NCI-H2171 (cell line): ENCODE measurements at places on chromosomes 12 and 14.
A peak's percentile ranks its signal among the peaks of the same experiment; 100 is the strongest.

GRCh38 chr14:23555882-23556699, at the start of gene THTPA:
Gene THTPA (plus strand): TSS chr14:23556271. CDS start chr14:23556758, 487 bp downstream.
- peak; percentile 88 for DNase-seq

- no peak for DNase-seq
Observed at GRCh38 chr12:66881386-66881785, 202.5 kb upstream of the GRIP1 start.

GRCh38 chr14:72715215-72715849, 178.6 kb downstream of the DPF3 start:
- DNase-seq = no peak

DNA sequence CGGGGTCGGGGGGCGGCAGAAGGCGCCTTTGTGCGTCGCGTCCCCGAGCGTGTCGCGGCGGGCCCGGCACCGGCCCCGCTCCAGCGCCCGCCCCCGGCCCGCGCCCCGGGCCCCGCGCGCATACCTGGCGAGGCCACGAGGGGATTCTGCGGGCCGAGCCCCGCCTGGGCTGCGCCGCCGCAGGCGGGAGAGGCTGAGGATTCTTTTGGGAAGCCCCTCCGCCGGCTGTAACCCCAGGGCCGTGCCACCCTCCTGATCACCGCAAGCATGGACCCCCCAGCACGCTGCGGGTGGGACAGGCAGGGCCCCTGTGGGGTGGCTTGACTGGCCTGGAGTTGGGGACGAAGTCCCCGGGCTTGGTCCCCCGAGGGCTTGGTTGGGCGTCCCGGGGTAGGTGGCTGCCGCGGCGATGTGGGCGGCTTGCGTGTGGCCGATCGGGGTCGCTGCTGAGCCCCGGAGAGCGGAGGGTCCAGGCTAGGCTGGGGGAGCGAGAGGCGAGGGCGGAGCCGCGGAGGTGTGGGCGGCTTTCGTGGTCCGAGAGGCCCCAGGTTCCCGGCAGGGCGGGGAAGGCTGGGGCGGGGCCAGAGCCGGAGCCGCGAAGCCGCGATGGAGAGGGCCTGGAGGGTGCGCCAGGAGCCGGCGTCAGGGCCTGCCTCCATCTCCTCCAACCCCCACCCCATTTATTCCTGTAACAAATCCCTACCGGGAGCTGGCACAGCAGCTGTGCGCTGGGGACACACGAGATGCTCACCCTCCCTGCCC, 28.4 kb upstream of the GPR132 start:
- no peak for DNase-seq

DNA sequence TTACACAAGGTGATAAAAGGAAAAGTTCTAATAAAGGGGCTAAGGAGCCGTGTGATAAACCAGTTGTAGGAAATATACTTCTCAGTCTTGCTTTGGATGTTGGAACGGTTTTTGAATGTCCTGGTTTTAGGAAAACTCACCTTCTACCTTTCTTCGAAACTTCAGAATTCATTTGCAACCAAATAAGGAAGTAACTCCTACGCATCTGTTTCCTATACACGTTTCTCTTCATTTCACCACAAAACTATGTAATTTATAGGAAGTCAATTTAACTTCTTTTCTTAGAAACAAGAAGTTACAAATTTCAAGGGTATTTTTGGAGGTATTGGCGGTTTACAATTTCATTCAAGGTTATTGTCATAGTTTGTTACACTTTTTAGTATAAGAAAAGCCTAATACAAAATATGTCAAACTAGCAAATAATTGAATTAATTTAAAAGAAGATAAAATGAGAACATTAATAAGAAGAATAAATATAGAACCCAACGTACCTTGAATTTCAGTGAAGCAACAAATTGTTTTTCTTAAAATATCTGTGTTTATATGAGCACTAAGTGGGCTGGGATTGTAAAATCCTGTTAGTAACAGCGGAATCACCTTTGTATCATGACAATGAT, 33.2 kb upstream of the CD69 start:
- no peak for DNase-seq

- DNase-seq = no peak
Observed at GRCh38 chr12:115574826-115575225, 702.7 kb downstream of the MED13L start.

DNA sequence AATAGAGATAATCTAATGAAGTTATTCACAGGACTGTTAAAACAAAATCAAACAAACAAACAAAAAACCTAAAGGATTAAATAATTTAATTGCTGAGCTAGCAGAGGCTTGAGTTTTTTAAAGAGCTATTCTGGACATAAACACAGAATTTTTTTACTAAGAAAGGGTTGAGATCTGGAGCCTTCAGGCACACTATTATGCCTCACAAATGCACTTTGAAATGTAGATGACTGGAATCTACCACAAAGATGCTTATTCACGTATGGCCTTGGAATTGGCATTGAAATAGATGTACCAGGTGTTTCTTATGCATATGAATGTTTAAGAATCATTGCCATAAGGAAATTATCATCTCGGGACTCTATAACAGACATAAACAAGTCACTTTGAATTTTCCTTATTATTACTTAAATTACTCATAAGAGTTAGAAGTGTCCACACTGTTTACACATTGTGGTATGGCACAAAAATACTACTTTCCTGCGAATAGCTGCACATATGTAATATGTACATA, 21.6 kb downstream of the PUS7L start:
- no peak for DNase-seq

GRCh38 chr12:93569656-93570551, 2.6 kb upstream of the SOCS2 start:
- peak; percentile 83 for DNase-seq

DNA sequence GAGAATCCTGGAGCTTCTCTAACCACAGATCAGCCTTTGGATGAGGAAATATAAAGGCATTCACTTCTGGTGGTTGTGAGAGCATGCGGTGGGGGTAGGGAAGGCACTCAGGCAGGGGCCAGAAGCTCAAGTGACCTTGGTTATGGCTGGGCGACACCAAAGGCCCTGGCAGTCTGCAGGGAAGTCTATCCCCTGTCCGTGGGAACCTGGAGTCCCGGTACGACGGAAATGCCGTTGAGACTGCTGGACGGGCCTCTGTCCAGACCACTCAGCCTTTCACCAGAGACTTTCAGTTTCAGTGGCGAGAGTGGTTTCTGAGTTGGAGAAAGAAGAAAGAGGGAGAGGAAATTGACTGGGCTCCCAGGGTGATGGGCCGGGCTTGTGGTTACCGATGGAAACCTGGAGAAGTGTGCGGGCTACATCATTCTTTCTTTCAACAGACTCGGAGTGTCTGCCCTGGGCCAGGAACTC, 20.9 kb downstream of the ISCA2 start:
- DNase-seq = no peak

DNA sequence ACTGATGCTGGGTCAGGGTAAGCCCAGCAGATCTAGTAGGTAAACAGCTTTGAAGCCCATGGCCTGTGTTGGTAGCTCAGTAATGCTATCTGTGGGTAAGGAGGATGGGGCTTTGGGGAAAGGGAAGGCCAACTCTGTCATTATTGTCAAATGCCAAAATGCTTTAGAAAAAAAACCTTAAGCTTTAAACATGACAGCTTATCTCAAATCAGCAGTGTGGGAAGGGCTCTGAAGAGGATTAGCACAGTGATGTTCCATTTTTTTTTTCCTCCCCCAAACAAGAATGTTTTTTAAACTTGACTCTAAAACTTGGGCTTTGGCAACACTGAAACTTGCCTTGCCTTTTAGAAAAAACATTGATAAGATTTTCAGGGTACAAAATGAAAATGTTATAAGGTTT, 11.7 kb downstream of the DAAM1 start:
- DNase-seq = no peak

DNA sequence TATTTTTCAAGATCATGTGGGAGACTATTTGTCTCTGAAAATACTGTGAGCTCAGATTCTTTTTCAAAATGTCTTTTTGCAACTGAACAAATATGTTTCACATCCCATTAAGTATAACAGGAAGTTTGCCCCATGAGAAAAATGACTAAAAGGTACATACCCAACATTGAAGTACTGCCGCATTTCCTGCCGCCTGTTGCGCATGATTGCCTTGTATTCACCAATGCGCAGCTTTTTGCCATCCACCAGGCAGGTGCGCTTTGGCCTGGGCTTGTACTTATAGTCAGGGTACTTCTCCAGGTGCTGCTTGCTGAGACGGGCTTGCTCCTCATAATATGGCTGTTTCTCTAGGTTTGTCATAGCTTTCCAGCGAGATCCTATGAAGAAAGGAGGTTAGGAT, 413.2 kb downstream of the SOX5 start:
- no peak for DNase-seq

- no peak for DNase-seq
Observed at GRCh38 chr12:80184926-80185325, 85.6 kb downstream of the OTOGL start.

DNA sequence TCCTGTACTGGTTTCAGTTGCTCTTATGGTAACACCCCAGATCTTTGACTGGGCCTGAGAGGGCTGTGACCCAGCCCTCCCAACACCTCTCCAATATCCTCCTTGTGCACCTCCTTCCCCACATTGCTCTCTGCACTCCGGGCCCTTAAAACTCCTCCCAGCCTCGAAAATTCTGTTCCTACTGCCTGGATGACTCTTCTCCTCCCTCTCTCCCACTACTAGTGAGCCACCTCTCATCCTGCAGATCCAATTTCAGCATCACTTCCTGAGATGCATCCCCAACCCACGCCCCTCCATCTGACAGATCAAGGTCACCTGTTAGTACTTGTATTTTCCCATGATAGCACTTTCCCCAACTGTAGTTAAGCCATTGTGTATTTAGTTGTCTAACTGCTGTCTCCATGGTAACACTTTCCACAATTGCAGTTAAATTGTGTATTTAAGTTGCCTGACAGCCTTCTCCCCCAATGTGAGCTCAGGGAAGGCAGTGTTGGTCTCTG, 11.5 kb upstream of the NT5DC3 start:
- DNase-seq = peak; percentile 50

- DNase-seq = no peak
Observed at GRCh38 chr12:105928436-105928835, 210.3 kb downstream of the NUAK1 start.

DNA sequence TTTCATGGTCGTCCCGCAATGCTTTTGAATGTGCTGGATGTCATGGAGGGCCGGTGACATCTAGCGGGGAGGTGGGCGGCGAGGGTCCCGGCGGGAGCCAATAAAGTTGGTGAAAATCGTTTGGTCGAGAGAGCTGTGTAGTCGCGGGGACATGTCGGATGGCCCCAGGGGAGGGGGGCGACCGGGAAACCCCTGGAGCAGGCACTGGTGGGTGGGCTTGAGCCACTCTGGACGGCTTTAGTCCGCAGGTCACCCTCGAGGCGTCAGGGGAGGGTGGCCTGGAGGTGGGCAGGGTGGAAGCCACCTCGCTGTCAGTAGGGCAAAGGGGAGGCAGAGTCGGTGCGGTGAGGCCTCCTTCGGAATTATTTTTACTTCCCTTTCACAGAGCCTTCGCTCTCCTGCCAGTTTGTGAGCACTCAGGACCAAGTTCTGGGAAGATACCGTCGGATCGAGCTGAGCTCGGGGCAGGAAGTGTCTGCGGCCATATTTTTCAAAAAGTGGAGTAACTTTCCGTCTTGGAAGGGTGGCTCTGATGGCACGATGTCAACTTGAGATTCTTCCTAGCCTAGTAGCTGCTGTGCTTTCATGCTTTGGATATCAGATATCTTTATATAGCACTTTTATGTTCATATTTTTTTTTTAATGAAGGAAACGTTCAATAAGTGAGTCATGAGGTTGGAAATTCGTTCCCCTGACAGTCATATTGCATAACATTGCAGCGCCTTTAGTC, 28.2 kb downstream of the WBP11 start:
- DNase-seq = no peak

DNA sequence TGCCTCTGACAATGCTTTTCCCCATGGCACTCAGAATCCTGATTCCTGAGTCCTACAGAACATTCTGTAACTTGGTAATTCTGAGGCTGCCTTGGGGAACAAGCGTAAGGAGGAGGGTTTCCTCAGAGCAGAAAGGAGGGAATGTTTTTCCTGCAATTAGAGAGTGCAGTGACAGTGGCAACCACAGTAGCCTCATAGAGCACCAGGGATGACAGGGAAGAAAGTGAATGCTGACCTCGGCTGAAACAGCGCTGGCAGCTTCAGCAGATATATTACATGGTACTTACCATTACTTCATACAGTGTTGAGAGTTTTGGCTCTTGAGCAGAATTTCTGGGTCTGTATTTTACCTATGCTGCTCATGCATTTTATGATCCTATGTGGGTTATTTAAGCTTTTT, 757.1 kb downstream of the NRXN3 start:
- no peak for DNase-seq

DNA sequence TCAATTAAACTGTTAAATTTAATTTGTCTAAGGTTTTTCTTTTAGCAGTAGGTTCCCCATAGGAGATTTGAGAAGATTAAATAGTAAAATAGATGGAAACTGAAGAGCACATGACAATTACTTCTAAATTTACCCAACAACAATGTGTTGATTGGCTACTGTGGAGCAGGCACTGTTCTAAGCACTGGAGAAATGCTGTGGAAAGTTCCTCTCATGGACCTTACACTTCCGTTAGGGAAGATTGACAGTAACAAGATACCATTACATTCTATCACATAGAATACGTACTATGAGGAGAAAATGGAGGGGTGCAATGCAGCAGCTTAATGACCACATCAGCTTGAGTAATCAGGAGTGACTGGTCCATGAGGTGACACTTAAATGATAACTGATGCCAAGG, 8.1 kb upstream of the STAB2 start:
- no peak for DNase-seq

- DNase-seq = no peak
Observed at GRCh38 chr12:56900583-56900982, 33.6 kb downstream of the SDR9C7 start.

GRCh38 chr12:113533842-113534375, 62.2 kb upstream of the LHX5 start:
- no peak for DNase-seq

DNA sequence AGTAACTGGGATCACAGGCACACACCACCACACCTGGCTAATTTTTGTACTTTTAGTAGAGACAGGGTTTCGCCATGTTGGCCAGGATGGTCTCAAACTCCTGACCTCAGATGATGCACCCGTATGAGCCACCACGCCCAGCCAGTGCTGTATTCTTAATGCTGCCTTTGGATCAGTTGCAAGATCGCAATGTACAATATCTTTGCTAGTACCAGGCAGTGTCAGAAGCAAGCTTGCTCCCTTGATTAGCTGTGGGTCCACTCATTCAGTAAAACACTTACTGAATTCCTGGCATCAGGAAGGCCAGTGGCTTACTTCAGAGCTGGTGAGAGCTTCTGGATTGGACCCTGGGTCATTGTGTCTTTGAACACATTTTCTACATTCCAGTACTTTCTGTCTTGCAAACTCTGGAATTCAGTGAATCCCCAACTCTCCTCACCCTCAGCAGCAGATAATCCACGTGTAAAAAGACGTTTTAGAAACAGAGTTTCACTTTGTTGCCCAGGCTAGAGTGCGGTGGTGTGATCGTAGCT, 1183.7 kb downstream of the AACS start:
- DNase-seq = no peak

DNA sequence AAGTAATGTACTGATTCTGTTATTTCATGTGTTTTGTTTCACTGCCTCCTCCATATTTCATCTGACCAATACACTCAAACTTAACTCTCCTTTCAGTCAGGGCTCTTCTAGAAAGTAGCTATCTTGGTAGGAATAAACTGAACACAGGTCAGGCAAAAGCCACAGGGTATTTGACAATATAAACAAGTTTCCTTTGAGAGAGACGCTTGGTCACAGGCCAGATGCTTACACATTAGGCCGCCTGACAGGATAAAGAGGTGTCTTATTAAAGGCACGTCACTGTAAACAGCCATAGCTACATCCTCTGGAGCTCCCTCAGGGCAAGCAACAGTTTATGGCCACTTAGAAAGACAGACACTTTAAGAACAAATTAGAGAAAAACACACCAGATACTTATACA, 607.5 kb downstream of the SLC6A15 start:
- no peak for DNase-seq

GRCh38 chr14:81311778-81312177, 88.3 kb downstream of the STON2 start:
- DNase-seq = peak; percentile 18
